ENCODE measurements at places on chromosomes 2 and 18. TPM values are rescaled to one million over a fixed set of nuclear protein-coding genes. Genes with fewer than 3 reads are reported as not detected.

DNA sequence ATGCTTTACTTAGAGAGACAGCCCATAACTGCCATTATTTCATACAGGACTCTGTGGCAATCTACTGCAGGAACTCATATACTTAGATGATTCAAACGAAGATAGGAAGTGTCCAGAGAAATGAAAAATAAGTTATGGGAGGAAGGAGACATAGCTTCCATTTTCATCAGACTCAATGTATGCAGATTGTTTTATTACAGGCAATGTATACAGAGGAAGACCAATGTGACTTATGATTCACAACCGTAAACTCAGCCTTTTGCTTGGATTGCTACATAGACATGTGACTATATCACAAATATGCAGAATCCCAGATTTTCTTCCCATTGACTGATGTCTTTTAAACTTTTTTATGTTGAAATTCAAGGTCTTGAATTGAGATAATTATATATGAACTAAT, 793.4 kb downstream of the SATB2 start:
- DNase-seq = no peak

DNA sequence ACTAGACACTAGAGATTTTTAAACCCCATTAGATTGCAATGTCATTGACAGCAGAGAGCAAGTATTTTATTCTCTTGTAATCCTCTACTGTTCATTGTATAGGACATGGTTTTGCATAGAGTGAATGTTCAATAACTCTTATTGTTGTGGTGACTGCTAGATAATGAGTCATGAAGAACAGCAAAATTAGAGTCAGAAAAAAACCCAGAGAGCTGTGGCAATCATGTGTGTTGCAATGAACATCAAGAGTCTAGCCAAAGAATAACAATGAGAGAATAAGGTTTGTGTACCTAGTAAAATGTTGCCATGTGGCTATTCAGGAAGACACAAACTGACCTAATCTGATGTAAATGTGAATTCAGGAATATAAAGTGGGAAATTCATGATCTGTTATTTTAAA, 684.0 kb downstream of the DSC3 start:
- DNase-seq = no peak

GRCh38 chr2:72993147-72993932, 76.0 kb downstream of the EMX1 start:
- DNase-seq = peak; percentile 51

The DSG1 gene
- total RNA-seq = not detected

The EFEMP1 gene
- 2,354 TPM for total RNA-seq

The HES6 gene
- total RNA-seq = 5.4 TPM

All from endothelial cell of umbilical vein (primary cell).